ENCODE measurements at places on chromosomes 5 and 9. TPM values are rescaled to one million over a fixed set of nuclear protein-coding genes. Genes with fewer than 3 reads are reported as not detected.

DNA sequence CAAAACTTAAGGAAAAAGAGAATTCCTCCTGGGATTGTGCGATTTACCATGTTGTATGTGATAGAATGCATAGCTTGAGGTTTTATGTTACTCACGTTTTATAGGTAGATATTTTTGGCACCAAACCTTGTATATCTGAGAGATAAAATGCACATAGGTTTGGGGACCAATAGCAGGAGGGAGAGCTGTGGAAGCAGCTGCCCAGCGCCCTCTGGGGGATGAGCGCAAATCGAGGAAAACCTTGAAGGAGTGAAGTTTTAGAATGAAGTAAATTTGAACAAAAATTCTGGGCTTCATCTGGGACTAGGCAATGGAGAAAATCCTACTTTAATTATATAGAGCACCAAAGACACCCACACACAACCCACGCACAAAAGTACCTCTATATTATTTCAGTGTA is 197.0 kb downstream of the ADCY2 start:
- DNase-seq: peak; percentile 68

- DNase-seq: no peak
Measured at GRCh38 chr9:99489060-99489413, 267.0 kb downstream of the SEC61B start.

Gene GALNT10
- total RNA-seq: 46.6 TPM

Gene DDX46
- total RNA-seq: 75.1 TPM

Gene PGM5
- total RNA-seq: 0.67 TPM

Gene C9orf153
- total RNA-seq: 0.99 TPM

GRCh38 chr9:101037430-101037829 is 8.9 kb downstream of the PLPPR1 start:
- no peak for DNase-seq

Gene TLR4
- total RNA-seq: 0.07 TPM

Gene KCNV2
- total RNA-seq: 2.0 TPM

Gene PCDHGA8
- total RNA-seq: 1.1 TPM

Gene LIX1
- total RNA-seq: 0.08 TPM

Gene ECSCR
- total RNA-seq: 0.62 TPM

Gene WDR31
- 9.0 TPM for total RNA-seq

DNA sequence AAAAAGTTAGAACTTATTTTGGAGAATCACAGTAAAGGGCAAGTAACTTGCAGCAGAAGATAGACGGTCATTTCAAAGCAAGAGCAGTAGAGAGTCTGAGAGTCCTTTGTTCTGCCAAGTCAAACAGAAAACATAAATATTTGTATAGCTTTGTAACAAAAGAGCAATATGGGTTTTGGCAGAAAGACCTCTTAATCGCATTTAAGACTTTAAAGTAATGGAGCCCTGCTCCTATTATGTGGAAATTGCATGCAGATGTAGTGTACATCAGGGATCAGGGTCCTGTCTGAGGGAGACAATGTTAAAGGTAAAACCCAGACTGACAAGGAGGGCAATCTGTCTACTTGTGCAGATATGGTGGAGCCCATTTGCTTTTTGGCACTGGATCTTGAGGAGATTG is 87.2 kb downstream of the PGM5 start:
- DNase-seq: no peak

Gene IL3
- not detected for total RNA-seq

- no peak for DNase-seq
Measured at GRCh38 chr5:54691656-54692055, 174.1 kb downstream of the SNX18 start.

GRCh38 chr9:114289571-114290481 is 33.1 kb upstream of the ORM1 start:
- peak; percentile 40 for DNase-seq

- no peak for DNase-seq
Measured at GRCh38 chr9:85541876-85542275, 199.9 kb downstream of the AGTPBP1 start.

DNA sequence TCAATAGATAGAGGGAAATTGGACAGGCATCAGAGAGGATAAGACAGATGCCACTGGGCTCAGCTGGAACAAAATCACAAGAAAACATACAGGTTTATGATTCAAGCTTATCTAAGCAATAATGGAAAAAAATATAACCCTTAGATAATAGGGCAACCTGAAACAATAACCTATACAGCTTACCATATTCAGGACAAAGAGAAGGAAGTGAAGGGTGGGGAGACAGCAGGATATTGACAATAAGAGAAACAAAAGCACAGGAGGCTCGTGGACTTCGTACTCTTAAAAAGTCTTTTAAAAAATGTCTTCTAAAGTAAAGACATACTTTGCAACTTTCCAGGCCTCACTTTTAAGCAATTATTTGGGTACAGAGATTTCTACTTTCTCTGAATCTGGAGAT is 225.3 kb downstream of the NTRK2 start:
- no peak for DNase-seq

Gene CDKN2B-AS1
- total RNA-seq: 0.99 TPM

DNA sequence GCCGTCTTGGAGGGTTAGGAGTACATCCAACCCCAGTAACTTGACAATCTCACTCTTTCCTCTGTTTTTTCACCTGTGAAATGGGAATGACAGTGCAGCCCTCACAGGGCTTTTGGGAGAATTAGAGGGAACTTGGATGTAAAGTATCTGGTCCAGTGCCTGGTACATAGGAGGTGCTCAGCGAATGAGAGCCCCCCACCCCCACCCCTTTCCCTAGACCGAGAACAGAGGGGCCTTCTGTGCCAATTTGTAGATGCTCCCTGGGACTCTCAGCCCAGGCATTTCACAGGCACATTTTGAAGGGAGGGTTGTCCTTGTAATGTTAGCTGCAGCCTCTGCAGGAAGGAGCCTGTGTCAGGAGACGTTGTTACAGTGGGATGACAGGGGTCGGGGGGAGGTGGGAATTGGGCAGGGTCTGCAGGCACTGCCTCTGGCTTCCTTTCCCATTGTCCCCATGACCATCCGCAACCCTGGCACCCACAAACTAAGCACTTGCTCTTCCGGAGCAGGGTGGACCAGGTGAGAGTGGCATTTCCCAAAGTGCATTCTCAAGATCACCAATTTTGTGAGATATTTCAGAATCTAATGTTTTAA is 47.0 kb downstream of the AMBP start:
- DNase-seq: peak; percentile 27

Gene NFIB
- total RNA-seq: 14.1 TPM

DNA sequence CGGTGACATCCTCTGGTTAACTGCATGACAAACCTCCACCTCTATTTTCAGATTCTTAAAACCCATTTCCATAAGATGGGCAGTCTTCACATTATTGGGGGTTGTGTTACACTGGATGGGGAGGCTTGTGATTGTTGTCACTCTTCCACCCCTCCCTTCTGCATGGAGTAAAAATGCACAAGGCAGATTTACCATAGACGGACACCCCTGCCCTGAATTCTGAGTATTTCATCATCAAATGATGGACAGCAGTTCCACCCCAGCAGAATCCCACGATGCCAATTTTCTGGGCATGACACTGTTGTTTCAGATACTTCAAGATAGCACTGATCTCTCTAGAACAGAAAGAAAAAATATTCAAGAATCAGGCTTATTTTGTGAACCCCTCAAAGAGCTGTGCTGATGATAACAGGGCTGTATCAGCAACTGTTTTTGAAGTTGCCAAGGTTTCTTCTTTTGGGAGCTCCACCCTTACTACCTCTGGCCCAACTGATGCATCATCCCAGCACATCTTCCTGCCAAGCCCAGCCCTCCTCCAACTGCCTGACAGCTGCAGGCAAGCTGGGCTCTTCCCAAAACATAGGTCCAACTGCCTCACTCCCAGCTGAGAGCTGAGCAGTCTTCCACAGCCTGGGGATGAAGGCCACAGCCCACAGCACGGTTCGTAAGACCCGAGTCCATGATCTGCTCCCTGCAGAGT is 21.4 kb downstream of the CMBL start:
- no peak for DNase-seq

DNA sequence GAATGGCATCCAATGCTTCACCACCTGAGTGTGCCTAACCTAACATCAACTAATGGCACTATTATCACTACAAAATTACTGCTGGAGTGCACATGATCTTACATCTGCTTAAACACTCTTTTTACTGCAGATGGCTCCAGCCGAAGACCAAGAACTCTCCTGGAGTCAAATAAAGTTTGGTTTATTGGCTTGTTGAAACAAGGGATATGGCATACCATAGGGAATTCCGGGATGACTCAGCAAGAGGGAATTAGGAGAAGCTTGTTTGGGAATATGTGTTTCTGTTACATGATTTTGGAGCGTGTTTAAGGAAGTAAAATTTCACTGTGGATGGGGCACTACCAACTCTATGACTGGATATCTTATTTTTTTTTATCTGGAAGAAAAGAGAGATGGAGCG is 872.6 kb downstream of the DTWD2 start:
- DNase-seq: no peak

DNA sequence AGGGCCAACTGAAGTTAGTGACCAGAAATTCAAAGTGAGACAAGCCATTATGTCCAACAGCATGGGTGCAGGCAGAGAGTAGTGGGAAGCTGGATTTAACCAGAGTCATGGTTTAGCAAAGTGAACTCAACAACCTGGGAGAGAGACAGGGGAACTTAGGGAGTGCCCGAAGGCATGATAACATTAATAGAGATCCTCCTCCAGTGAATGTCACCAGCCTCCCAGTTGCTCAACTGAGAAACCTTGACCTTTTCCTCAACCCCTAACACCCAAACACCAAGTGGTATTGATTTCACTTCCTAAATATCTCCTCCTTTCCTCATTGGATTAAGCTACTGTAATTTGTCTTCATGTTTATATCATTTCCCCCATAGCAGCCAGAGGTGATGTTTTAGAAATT is 42.6 kb downstream of the HMGCS1 start:
- DNase-seq: no peak

- no peak for DNase-seq
Measured at GRCh38 chr5:38835887-38836286, 9.9 kb upstream of the OSMR start.

DNA sequence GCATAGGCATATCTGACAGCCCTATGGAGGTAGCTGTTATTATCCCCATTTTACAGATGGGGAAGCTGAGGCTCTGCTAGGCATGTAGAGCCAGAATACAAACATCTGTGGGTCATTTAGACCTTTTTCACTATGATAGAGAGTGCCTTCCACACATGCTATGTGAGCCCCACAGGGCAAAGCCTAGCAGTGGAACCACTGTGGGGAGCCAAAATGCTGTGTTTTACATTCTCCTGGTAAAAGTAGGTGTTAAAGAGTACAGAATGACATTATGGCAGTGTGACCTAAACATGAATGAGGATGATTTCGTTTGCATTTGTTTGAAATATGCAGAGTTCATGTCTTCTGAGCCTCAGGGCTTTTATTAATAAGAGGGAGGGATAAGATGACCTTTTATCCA is 265.2 kb downstream of the MAST4 start:
- no peak for DNase-seq

DNA sequence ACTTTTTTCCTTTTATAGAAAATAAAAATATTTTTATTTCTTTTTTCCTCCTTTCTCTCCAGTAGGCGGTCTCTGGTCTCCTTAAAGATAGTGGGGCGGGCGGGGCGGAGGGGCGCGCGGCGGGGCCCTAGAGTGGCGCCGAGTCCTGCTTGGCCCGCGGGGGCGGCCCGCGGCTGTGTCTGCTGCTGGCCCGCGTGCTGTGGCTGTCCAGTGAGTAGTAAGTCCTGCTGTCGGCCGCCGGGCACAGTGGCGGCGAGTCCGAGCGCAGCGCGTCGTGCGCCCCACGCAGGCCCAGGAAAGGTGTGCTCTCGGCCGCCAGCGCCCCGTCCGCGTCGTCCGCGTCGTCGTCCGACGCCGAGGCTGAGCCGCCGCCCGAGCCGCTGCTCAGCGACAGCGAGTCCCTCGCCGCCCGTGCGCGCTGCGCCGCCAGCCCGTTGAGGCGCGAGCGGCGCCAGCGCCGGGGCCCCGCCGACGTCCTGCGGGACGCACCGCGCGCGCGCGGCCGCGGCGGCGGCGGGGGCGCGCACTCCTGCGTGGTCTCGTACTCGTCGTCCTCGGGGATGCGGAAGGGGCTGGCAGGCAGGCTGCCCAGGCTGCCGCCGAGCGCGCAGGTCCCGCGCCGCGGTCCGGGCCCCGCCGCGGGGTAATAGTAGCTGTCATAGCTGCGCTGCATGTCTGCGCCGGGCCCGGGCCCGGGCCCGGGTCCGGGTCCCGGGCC is 52.3 kb downstream of the PSD2 start:
- peak; percentile 82 for DNase-seq

GRCh38 chr9:92424340-92424739 is at the start of gene OMD:
Gene OMD, minus strand, starts transcription at chr9:92424471. Its CDS starts 6,913 bp downstream, at chr9:92417558.
- no peak for DNase-seq

Gene IFNK
- total RNA-seq: not detected

GRCh38 chr9:5845157-5845531 is 12.2 kb upstream of the ERMP1 start:
- DNase-seq: no peak

DNA sequence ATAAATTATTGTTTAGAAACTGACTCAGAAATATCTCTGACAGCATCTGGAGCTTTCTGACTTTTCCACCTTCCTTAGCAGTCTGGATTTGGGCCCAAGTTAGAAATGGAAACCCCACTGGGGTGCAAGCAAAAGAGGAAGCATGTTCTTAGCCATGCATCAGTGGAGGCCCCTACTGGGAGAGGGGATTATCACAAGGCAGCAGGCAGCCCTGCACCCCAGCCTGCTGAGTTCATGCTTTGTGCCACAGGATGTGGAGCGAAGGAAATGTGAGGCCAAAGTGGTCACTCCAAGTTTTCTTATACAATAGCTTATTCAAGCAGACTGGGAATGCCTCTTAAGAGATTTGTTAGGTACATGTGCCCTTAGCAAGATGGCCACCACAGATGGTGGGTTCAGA is 146.5 kb upstream of the TLX3 start:
- DNase-seq: peak; percentile 82

GRCh38 chr9:131056781-131057506 is 39.4 kb upstream of the AIF1L start:
- DNase-seq: no peak

GRCh38 chr5:178462816-178463215 is 127.4 kb downstream of the COL23A1 start:
- peak; percentile 40 for DNase-seq

GRCh38 chr5:91357806-91358205 is 25.3 kb downstream of the ARRDC3 start:
- DNase-seq: no peak

Gene GAPT
- total RNA-seq: 0.13 TPM

GRCh38 chr9:13352451-13352979 is 73.0 kb upstream of the MPDZ start:
- DNase-seq: no peak

Gene ANKRD34B
- total RNA-seq: 0.09 TPM

- DNase-seq: no peak
Measured at GRCh38 chr5:9737265-9737664, 107.1 kb upstream of the TAS2R1 start.

DNA sequence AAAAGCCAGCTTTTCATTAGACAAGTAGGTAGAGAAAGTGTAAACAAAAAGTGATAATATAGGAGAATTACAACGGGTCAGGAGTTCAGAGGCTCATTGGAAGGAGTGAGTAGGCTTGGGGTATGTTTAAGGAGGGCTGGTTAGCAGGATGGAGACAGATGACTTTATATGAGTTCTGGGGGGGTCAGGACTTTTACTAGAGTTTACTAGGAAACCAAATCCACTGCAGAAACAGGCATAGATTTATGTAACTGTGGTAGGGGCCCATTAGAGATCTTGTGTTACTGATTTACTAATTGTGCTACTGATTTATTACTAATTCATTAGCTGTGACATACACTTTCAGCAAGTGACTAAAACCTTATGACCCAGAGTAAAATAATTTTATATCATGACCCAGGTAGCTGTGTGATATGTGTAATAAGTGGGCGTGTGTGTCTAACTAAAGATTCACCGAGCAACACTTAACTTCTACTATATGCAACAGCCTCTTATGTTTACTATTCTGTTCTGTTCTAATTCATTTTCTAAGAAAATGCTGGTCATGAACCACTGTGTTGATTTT is 73.5 kb downstream of the IQGAP2 start:
- DNase-seq: no peak

Data from endodermal cell (in vitro differentiated cells).